NCI-H1436 (cell line): ENCODE measurements at places on chromosomes 1 and 21.

DNA sequence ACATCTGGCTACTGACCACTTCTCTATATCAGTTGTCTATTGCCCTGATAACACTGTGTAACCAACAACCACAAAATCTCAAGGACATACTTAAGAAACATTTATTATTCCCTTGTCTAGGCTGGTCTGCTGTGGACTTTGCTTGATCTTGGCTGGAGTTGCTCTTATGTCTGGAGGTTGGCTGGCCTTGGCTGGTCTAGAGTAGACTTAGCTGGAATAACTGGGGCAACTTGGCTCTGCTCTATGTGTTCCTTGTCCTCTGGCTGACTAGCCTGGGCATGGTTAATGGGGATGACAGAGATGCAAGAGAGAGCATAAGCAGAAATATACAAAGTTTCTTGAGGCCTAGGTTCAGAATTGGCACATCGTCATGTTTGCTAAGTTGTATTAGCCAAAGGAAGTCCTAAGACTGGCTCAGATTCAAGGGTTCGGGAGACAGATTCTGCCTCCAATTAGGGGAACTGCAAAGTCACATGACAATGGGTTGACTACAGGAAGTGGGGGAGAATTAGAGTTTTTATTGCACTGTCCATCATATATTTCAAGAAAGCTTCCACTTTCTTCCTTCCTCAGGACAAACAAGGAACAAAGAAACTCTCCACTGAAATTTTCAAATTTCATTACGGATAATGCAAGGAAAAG, 61.4 kb upstream of the HMCN1 start:
- DNase-seq: no peak

DNA sequence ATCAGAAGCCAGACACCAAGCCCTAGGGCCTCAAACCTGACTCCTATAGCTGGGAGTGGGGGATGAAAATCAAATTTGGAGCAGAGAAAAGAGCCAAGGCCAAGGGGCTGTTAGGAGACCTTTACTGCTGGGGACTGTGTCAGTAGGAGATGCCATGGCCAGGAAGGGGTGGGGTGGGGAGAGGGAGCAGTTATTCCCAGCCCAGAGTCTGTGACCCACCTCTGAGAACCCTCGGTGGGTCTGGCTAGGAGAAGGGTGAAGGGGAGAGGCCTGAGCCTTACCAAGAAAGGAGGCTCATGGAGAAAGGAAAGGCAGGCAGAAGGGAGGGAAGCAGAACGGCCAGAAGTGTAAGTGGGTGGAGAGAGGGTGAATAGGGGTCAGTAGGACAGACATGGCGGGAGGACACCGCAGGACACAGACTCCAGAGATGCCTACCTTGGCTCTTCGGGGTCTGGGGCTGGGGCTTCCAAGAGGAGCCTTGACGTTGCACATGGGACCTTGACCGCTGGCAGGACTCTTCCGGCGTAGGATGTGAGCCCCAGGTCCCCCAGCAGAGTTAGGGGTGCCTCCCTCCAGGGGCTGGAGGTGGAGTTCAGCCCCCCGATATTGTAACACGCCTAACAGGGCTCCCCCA, 1.2 kb downstream of the ADAMTS4 start:
- DNase-seq: no peak

DNA sequence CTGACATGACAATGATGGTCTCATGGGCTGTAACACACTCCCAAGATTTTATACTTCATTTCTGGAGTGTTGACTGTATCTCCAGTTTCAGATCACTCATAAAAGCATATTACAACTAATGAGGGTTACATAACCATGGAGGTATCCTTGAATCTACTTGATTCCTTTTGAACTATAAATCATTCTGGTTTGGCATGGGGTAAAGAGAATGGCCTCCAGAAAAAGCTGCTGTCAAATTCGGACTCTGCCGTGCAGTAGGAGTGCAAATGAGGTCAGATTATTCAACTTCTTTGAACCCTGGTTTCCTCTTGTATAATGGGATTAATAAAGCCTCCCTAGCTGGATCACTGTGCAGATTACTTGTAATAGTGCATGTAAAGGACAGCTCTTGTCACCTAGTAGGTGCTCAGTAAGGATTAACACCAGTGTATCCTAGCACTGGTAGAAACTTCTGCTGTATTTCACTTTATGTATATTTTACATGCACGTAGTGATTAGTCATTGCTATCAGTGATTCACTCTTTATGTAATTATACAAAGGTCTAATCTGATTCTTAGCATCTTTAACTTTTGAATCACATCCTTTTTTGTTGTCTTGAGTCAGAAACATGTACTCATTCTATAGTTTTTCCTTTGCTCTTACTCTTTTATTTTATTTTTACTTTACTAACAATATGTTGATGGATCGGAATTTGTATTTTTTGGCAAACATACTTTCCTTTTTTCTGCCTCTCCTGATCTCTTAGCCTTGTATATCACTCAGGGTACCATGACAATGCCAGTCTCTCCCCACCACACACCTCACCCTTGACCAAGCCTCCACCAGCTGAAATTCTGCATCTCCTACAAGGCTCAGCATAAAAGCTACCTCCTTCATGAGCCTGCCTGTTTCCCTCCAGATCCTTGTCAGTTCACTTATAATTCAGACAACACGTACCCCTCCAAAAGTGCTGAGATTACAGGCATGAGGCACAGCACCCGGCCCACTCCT, 3.2 kb downstream of the LRRC8C start:
- no peak for DNase-seq

- DNase-seq: no peak
Measured at GRCh38 chr21:33870768-33871167, 44.8 kb downstream of the ATP5PO start.

DNA sequence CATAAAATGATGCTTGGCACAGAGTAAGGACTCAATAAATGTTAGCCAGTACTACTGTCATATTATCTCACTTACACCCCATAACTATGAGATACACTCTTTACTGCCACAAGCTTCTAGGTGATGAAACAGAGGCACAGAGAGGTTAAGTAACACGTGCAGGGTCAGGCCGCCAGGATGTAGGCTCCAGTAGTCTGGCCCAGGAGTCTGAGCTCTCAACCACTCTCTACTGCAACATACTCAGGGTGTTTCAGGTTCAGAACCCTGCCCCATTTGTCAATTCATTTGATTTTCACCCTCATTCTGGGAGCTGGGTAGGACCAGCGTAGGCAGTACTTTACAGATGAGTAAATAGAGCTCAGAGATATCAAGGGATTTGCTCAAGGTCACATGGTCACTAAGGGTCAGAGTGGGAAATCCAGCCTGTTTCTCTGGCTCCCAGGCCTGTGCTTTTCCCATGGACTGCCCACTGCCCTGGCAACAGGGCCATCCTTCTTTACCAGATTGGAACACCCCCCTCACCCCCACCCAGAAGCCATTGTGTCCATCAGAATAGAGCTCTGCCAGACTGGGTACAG, 21.2 kb downstream of the IQGAP3 start:
- no peak for DNase-seq

- DNase-seq: no peak
Measured at GRCh38 chr1:181658581-181658980, 175.3 kb downstream of the CACNA1E start.
